ENCODE measurements at places on chromosomes 2 and 18.
A peak's percentile ranks its signal among the peaks of the same experiment; 100 is the strongest.

GRCh38 chr2:105288133-105288532, 41.4 kb downstream of the TGFBRAP1 start:
- DNase-seq: no peak

DNA sequence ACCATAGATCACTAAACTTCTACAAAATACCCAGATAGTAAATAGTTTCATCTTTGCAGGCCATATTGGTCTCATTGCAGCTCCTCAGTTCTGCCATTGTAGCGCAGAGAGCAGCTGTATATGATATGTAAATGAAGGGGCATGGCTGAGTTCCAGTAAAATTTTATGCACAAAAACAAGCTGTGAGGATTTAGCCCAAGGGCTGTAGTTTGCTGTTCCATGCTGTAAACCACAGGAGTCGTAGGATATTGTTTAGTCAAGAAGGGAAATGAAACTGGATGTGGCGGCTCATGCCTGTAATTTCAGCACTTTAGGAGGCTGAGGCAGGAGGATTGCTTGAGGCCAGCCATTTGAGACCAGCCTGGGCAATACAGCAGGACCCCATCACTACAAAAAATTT, 83.0 kb downstream of the MGAT5 start:
- DNase-seq: no peak

GRCh38 chr18:61825386-61825785, 67.4 kb downstream of the RNF152 start:
- DNase-seq: no peak

GRCh38 chr2:54946220-54946805, 103.9 kb downstream of the RTN4 start:
- DNase-seq: no peak

DNA sequence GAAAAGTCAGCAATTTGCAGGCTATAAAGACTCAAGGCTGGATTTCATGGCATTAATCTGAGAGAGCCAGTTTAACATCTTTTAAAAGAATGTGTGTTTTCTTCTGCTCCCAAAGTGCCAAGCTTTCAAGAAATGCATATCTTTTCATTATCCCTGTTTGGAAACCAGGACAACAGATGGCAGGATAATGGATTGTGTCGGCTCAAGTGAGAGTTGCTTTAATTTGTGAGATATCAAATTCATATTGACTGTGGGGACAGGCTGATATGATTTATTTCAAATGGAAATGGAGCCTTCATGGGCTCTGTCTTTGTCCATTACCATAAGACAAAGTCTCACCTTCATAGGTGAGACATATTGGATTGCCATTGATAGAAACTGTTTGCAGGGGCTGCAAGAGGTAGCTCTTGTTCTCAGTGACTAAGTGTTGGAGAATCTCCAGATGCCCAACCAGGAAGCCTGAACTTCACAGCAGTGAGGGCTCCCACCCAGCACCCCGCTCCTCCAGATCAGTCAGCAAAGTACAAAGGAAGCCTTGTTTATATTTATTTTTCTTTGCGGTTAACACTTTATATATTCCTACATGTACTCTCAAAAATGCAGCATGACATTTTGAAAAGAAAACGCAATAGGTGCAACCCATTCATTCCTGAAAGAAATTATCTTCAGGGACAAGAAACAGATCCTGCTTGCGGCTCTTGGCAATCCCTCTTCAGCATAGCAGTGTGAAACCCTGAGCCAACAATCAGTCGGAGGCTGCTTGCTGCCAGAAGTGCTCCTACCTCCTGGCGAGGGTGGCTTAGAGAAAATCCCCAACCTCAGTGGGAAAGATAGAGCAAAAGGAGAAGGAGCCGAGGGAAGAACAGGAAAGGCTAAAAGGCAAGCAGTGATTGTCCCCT, 65.8 kb upstream of the ATL2 start:
- peak; percentile 61 for DNase-seq

- DNase-seq: no peak
These were observed 58.8 kb upstream of the LYPD6 start for GRCh38 chr2:149271575-149271974.

DNA sequence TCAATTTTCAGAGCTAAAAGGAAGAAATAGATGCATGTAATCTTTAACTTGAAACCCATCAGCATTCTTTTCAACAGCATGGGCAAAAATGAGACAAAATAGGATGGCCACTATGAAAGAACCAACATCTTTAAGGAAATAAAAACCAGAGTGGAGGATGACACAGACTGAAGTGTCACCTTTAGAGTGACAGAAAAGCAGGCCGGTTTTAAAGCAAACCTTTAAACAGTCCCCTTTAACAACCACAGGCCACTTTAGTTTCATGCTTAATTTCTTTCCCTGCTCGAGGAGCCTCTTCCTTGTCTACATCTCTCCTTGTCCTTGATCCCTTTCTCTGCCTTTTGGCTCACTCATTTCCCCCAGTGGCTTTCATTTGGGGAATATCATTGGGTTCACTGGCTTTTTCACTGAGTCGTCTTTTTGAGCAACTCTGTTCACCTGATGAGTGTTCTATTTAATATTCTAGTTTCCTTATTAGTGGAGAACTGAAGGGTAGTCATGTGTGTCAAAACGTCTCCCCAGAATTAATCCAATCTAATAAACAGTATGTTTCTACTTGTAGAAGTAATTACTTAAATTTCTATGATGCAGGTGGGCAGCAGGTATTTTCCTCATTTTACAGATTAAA, 72.5 kb downstream of the DOCK10 start:
- no peak for DNase-seq

GRCh38 chr2:197707316-197708213, 2.4 kb downstream of the MARS2 start:
- peak; percentile 42 for DNase-seq

DNA sequence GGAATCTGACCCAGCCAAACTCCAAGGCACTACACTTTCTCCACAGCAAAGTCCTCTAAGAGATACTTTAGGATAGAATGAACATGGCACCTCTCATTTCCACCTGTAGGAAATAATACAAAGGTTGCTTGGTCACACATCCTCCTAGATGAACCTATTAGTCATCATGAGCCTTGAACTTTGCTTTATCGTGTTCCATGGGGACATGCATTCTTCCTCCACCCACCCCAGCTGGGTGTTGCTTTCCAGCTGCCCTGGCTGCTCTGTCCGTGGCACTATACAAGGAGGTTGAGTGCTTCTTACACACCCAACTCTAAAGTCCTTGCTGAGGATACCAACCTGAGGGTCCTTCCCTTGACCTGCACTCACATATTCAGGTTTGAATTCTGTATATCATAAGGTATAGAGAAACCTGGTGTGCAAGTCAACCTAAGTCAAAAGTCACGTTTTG, 52.7 kb downstream of the SPRED2 start:
- DNase-seq: no peak

DNA sequence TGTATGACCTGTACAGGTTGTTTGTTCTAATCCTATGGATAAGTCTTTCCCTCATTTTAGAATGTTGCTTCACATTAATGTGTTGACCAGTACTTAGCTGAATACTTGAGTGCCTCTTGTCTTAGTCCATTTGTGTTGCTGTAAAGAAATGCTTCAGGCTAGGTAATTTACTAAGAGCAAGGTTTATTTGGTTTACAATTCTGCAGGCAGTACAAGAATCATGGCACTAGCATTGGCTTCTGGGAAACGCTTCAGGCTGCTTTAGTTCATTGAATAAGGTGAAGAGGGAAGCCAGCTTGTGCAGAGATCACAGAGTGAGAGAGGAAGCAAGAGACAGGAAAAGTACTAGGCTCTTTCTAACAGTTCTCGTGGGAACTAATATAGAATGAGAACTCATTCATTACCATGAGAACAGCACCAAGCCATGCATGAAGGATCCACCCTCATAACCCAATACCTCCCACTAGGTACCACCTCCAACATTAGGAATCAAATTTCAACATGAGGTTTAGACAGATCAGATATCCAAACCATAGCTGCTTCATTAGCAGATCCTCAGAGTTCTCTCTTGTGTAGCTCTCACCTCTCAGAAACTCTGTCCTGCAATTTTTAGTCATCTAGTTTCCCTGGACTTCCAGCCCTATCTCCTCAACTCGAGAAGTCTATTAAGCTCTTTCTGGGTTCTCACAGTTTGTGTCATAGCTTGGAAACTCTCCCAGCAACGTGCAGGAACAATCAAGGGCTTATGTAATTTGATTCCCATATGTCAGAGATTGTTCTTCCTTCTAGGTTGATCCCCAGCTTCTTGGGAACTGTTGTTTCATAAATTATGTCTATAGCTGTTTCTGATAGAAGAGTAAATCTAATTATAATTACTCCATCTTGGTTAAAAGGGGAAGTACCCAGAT, 2082.3 kb upstream of the CELF4 start:
- peak; percentile 94 for DNase-seq

GRCh38 chr2:10834068-10834655, 21.6 kb upstream of the PDIA6 start:
- no peak for DNase-seq

DNA sequence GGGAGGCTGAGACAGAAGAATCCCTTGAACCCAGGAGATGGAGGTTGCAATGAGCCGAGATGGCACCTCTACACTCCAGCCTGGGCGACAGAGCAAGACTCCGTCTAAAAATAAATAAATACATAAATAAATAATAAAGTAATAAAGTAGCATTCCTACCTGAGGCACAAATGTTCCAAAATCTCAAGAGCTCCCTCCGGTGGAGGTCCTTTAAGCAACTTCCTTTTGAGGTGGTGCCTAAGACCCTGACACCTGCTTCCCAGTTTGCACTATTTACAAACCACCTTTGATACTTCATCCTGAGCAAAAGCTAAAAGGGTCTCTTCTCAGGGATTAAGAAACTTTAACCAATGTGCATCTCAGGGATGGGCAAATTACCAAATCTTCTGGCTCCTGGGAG, 505.1 kb downstream of the CNTNAP5 start:
- DNase-seq: no peak

GRCh38 chr18:34787931-34788532, 77.9 kb downstream of the DTNA start:
- DNase-seq: peak; percentile 91

GRCh38 chr2:60479226-60480088, 74.0 kb downstream of the BCL11A start:
- DNase-seq: peak; percentile 13

- DNase-seq: peak; percentile 71
These were observed 232.0 kb upstream of the NETO1 start for GRCh38 chr18:73099759-73100158.

GRCh38 chr2:47249157-47249900, 94.2 kb upstream of the STPG4 start:
- DNase-seq: peak; percentile 28

- DNase-seq: no peak
These were observed 288.5 kb downstream of the TNS1 start for GRCh38 chr2:217714287-217714751.

- peak; percentile 66 for DNase-seq
These were observed 151.0 kb downstream of the HDAC4 start for GRCh38 chr2:239249776-239250175.

GRCh38 chr2:1848599-1848995, 104.3 kb upstream of the PXDN start:
- no peak for DNase-seq

DNA sequence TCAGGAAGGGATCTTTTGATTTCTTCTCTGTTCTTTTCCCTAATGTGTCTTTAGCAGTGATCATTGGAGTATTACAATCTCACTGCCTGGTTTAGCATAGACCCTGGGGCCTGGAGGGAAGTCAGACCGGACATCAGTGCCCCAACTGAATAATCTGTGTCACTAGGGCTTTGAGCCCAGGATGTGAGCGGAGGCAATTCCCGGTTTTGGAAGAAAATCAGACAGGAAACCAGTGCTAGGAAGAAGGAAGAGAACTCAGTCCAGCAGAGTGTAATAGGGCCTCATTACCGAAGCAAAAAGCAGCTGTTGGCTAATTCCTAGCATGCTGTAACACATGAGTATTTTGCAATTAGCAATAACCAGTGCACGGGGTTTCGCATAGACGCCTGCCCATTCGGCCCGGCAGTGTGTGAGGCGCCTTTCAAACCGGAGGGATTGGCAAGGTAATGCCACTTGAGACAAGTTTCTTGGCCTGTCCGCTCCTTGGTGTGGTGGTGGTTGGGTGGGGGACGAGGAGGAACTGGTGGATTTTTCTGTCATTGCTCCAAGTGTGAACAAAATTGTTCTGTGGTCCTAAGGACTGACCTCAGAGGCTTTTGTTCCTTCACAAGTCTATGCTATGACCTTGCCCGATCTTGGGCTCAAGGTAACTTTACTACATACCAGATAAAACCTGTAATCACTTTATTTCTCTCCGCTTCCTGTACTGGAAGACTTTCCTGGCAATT, 2.8 kb downstream of the FOSL2 start:
- DNase-seq: peak; percentile 54

DNA sequence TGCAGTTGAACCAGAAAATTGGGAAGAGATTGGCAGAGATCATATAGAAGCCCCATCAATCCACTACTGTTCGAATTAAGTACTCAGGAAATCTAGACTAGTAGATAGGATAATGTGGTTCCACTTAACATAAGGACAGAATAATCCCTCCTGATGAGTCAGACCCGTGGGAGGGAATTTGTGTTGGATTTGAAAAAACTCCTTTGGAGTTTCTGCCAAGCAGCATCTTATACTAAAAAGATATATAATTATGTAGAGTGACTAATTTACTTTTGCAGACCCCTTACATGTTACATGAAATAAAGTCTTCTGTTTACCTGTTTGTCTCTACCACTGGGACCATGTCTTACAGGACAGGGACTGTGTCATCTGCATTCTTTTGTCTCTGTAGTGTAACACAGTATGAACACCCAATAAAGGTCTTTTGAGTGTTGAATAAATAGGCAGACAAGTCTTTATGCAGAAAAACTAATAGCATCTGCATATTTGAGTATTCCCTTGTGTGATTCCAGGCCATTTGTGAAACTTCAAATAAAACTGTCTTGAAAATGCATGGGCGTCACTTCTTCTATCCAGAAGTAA, 122.6 kb upstream of the DNAJC10 start:
- peak; percentile 53 for DNase-seq
